ENCODE measurements at places on chromosomes 1 and 21. TPM values are rescaled to one million over a fixed set of nuclear protein-coding genes. Genes with fewer than 3 reads are reported as not detected.

SLAMF9 gene
- not detected for total RNA-seq

TIMM17A gene
- 54.5 TPM for total RNA-seq

SPRR2F gene
- total RNA-seq: 0.80 TPM

SPRR2B gene
- total RNA-seq: not detected

TTC24 gene
- total RNA-seq: not detected

KRTAP10-9 gene
- total RNA-seq: not detected

LAD1 gene
- total RNA-seq: 64.2 TPM

IFI44L gene
- 2.6 TPM for total RNA-seq

BEND5 gene
- total RNA-seq: 7.5 TPM

NBPF4 gene
- total RNA-seq: not detected

SYT14 gene
- 1.4 TPM for total RNA-seq

EXOSC10 gene
- 47.0 TPM for total RNA-seq

HPCAL4 gene
- 15.8 TPM for total RNA-seq

CRYAA gene
- not detected for total RNA-seq

ZDHHC18 gene
- total RNA-seq: 14.9 TPM

FCGR3A gene
- 2.2 TPM for total RNA-seq

ROR1 gene
- total RNA-seq: 28.3 TPM

PLCH2 gene
- total RNA-seq: 1.3 TPM
